Activated CD8-positive, alpha-beta memory T cell treated with anti-CD3 and anti-CD28 coated beads for 1 hour (primary cell): ENCODE measurements at places on chromosomes 4 and X.

- DNase-seq = no peak
These were observed 812 bp downstream of the FAT1 start for GRCh38 chr4:186722796-186723291.

- no peak for DNase-seq
These were observed 12.2 kb upstream of the RAP1GDS1 start for GRCh38 chr4:98248934-98249333.

DNA sequence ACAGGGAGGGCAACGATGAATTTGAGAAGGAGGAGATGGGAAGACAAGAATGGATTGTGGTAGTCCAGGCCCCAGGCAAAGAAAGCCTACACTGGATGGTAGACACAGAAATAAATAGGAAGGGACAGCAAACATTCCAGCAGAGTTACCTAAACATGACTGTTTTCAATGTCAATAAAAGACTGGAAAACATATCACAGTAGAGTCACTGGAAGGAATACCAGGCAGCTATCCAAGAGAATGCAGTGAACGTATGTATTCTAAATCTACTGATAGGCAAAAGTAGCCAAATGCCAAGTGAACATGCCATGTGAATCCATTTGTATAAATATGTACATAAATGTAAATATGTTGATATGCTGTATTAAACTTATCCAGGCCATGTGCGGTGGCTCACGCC lies 183.0 kb downstream of the PALLD start:
- no peak for DNase-seq

- no peak for DNase-seq
These were observed 70.1 kb downstream of the SPANXN4 start for GRCh38 chrX:143095816-143096215.

GRCh38 chrX:87236830-87237440 lies 280.7 kb upstream of the KLHL4 start:
- no peak for DNase-seq

DNA sequence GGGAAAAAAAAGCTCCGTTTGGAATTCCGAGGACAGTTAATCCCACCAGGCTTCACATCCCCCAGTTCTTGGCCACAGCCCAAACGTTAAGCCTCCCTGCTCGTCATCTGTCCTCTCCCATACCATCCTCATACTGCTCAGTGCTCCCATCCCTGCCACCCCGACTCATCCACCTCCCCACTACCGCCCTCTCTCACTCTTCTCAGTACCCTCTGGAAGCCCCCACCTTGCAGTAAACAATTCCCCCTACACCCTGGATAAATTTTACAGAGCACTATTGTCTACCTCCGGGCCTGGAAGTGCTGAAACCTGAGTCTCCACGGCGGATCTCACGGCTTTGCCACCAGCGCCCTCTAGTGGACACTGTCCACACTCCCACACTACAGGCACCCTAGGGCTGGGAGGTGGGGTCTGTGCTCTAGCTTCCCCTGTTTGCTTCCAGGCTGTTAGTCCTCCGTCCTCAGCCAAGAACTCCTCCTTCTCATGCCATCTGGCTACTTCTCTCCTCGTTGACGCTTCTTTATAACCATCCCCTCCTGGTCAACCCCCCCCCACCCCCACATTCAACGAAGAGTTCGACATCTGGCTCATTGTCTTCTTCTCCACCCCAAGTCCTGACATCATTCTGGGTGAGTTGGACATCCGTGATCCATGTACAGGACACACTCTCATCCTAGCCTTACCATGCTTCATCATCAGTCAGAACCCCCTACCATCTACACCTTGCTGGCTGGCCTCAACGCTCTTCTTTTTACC lies 54.5 kb downstream of the RTL9 start:
- DNase-seq = peak; percentile 45

- DNase-seq = no peak
These were observed at the start of gene JCHAIN for GRCh38 chr4:70666369-70666768. Gene JCHAIN, minus strand, starts transcription at chr4:70666508. Its CDS starts 18 bp downstream, at chr4:70666490.

- no peak for DNase-seq
These were observed 40.1 kb upstream of the MGST2 start for GRCh38 chr4:139625482-139625881.

- DNase-seq = no peak
These were observed 1202.1 kb downstream of the ADGRL3 start for GRCh38 chr4:62402088-62402806.

DNA sequence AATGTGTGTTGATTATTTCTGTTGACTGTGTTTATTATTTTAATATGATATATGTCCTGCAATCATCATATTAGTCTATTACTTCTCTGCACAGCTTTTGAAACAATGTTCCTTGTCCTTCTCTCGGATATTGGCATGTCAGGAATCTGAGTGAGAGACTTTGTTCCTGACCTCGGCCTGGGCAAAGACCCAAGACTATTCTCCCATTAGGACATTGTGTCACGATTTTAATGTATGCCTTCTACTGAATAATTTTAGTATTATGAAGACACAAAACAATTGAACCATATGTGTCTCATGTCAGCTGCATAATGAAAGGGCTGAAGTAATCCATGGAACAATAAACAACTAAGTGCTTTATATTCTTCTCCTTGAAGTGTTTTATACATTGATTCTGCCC lies 580.8 kb upstream of the TENM3 start:
- no peak for DNase-seq

- no peak for DNase-seq
These were observed 391 bp downstream of the UBL4A start for GRCh38 chrX:154486052-154486395.

DNA sequence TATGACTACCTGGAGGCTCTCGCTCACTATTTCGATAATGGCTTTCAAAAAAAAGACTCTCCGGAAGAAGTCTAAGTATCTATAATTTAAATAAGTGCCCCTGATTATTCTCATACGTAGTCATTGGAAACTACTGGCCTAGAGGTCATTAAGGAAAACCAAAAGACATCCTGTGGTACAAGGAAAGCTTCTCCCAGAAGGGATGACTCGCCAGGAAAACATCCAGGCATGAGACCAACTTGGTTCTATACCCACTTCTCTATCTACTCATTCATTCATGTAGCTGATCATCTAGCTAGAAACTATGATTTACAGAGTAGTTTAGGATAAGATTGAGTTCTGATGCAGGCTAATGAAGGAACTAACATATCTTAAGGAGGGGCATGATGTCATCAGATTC lies 37.7 kb downstream of the SOX3 start:
- DNase-seq = no peak

DNA sequence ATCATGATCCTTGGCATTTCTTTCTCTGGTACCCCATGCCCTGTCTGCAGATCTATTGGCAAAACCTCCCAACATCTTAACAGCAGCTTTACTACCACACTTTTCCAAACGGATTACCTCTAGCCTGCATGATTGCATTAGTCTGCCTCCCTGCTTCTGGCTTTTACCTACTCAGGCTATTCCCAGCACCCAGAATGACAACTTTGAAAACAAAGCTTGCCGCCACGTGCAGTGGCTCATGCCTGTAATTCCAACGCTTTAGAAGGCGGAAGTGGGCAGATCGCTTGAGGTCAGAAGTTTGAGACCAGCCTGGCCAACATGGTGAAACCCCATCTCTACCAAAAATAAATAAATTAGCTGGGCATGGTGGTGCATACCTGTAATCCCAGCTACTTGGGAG lies 60.2 kb downstream of the UBE2K start:
- DNase-seq = no peak

DNA sequence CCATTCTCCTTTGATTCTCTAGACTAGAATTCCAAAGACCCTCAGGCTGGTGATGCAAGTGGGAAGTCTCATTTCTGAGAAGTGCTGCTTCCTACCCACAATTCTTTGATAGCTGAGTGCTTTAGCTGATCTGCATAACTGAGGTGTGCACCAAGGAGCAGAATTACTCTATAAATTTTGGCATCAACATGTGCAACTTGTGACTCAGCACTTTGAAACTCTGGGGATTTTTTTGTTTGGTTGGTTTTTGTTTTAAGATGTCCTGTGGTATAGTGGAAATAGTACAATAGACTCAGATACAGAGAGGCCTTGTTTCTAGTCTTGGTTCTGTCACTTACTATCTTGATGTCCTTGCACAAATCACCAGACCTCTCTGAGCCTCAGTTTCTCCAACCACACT lies 148.4 kb downstream of the AR start:
- DNase-seq = no peak

DNA sequence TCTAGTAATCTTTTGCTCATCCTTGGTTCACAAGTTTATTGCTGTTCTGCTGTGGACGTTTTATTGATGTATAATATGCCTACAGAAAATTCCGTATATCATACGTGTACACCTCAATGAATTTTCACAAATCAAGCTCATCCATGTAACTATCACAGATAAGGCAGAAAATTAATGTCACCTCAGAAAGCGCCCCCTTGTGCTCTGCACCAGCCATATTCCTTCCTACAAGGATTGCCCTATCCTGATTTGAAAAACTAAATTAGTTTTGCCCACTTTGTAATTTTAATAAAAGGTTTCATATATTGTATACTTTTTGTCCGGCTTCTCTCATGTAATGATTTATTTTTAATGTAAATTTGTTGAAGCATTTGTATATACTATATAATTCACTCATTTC lies 390.8 kb downstream of the ADGRL3 start:
- no peak for DNase-seq

DNA sequence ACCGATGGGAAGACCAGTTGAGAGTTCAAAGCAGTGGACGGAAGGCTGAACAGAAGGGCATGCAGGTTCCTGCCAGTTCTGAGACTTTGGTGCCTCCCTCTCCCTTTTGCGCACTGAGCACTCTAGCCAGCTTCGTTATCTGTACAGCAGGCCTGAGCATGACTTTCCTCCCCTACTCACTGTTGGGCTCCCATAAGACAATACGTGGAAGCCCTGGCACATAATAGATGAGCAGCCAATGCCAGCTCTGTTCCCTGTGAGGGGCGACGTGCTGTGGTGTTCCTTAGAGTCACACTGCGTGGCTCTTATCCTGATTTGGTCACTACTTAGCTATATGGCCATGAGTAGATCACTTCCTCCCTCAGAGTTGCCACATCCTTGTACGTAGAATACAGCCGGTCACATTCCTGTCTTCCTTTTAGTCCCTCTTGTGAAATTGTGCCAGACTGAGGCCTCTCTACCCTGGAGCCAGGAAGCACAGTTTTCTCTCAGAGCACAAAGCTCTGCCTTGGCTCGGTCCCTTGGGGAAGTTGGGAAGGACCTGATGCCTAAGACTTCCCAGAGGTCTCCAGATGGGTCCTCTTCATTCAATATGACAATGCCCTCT lies 160.4 kb upstream of the MAMLD1 start:
- no peak for DNase-seq

GRCh38 chr4:115360431-115360830 lies 247.0 kb upstream of the NDST4 start:
- DNase-seq = no peak

DNA sequence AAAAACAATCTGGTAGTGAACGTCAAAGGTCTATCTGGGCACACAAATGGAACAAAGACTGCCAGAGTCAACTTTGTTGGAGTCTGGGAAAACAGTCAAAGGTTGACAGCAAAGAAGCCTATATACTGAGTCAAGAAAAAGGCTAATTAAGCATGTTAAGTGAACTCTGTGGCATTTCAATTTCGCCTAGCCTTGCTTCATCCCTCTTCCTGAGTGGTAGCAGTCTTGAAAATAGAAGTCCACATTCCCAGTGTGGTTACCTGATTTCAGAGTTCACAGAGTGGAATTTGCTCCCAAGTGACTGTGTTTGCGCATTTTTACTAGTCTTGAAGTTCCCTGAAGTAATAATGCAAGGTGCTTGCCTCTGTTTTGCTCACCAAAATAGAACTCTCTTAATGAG lies 760.0 kb downstream of the FSTL5 start:
- no peak for DNase-seq

- DNase-seq = no peak
These were observed 161.0 kb downstream of the CPE start for GRCh38 chr4:165539801-165540200.

- DNase-seq = no peak
These were observed at the start of gene SLC38A5 for GRCh38 chrX:48470110-48470832. Gene SLC38A5, minus strand, starts transcription at chrX:48470260. Its CDS starts 2,336 bp downstream, at chrX:48467924.
